T-helper 2 cell treated with Interferon-gamma antibody and Interleukin-4, amounts not matched to agents 5 μg/mL and 100 μg/mL, for 36 hours (primary cell): ENCODE measurements at places on chromosomes 12 and 14.

- no peak overlapping the region for H3K27ac ChIP-seq
- peaks cover 6% of the 10 kb centered on the region for H3K4me1 ChIP-seq
- H3K36me3 ChIP-seq: no peaks in the 10 kb centered on the region
Observed at GRCh38 chr12:6265038-6265405, 45.5 kb upstream of the PLEKHG6 start.

DNA sequence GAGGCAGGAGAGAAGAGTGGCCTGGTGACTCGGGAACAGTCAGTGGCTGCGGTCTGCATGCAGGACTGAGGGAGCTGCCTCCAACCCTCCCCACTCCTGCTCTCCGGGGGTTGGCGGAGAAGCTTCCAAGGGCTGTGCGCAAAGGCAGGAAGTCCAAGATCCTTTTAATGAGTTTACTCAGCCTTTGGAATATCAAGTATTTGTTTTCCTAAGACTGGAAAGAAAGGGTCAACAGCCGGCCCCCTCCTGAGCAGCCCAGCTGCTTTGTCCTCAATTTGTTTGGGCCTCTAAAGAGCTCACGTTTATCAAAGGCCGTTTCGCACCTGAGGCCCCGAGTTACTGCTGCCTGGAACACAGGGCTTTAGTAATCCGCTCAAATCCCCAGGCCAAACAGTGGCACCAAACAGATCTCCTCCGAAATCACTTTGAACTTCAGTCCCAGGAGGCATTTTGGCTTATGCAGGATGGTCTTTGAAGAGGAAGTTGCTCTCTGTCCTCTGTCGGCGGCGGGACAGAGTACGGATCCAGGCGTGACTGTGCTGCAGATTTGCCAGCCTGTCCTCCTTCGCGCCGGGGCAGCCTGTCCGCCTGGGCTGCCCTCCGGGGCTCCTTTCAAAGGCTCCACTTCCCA, 117.2 kb upstream of the FZD10 start:
- H3K4me1 ChIP-seq: no peaks in the 10 kb centered on the region
- H3K27ac ChIP-seq: no peak overlapping the region
- no peaks in the 10 kb centered on the region for H3K36me3 ChIP-seq
- no peak overlapping the region for H3K4me3 ChIP-seq
- DNase-seq: no peak

GRCh38 chr12:65430006-65430405, 151.5 kb downstream of the MSRB3 start:
- no peaks in the 10 kb centered on the region for H3K36me3 ChIP-seq
- DNase-seq: no peak
- H3K27ac ChIP-seq: no peak overlapping the region
- no peaks in the 10 kb centered on the region for H3K4me1 ChIP-seq

GRCh38 chr12:2183556-2184541, 131.1 kb downstream of the CACNA1C start:
- no peaks in the 10 kb centered on the region for H3K4me1 ChIP-seq
- no peaks in the 10 kb centered on the region for H3K36me3 ChIP-seq
- DNase-seq: no peak

- H3K27me3 ChIP-seq: no peaks in the 10 kb centered on the region
- DNase-seq: no peak
- H3K4me3 ChIP-seq: no peak overlapping the region
- no peaks in the 10 kb centered on the region for H3K4me1 ChIP-seq
Observed at GRCh38 chr12:75062691-75063090, 146.9 kb downstream of the KCNC2 start.

- H3K36me3 ChIP-seq: no peaks in the 10 kb centered on the region
- H3K27me3 ChIP-seq: peaks cover 9% of the 10 kb centered on the region
- no peaks in the 10 kb centered on the region for H3K4me1 ChIP-seq
- no peak overlapping the region for H3K4me3 ChIP-seq
Observed at GRCh38 chr12:124655698-124656516, 88.5 kb upstream of the NCOR2 start.

GRCh38 chr14:54207075-54207474, 189.7 kb upstream of the CDKN3 start:
- DNase-seq: no peak
- no peak overlapping the region for H3K4me3 ChIP-seq
- H3K4me1 ChIP-seq: no peaks in the 10 kb centered on the region

- peaks cover 29% of the 10 kb centered on the region for H3K36me3 ChIP-seq
- no peaks in the 10 kb centered on the region for H3K4me1 ChIP-seq
- no peak for DNase-seq
- H3K27me3 ChIP-seq: no peaks in the 10 kb centered on the region
Observed at GRCh38 chr14:69373104-69373503, 25.0 kb downstream of the ERH start.

DNA sequence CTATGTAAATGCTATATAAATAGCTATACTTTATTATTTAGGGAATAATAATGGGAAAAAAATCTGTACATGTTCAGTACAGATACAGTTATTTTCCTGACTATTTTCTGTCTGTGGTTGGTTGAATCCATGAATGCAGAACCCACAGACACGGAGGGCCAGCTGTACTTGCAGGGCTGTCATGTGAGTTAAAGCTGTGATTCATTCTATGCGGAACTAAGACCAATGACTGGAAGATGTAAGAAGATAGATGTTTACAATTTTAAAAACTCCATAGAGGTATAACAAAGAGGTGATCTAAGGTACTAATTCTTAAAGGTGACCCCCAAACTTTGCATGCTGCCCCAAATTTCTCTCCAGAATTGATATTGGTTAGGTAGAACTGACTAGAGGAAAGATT, 14.6 kb downstream of the PCNX4 start:
- DNase-seq: no peak
- no peak overlapping the region for H3K4me3 ChIP-seq
- H3K4me1 ChIP-seq: peaks cover 22% of the 10 kb centered on the region
- no peaks in the 10 kb centered on the region for H3K27me3 ChIP-seq
- peaks cover 32% of the 10 kb centered on the region for H3K36me3 ChIP-seq

GRCh38 chr14:89093083-89093730, 268.8 kb downstream of the TTC8 start:
- H3K4me1 ChIP-seq: no peaks in the 10 kb centered on the region
- no peak overlapping the region for H3K27ac ChIP-seq
- peaks cover 8% of the 10 kb centered on the region for H3K27me3 ChIP-seq
- no peak overlapping the region for H3K4me3 ChIP-seq
- no peaks in the 10 kb centered on the region for H3K36me3 ChIP-seq

- peaks cover 26% of the 10 kb centered on the region for H3K27me3 ChIP-seq
- no peaks in the 10 kb centered on the region for H3K36me3 ChIP-seq
- peak; percentile 6 for DNase-seq
- H3K4me1 ChIP-seq: peaks cover 37% of the 10 kb centered on the region
Observed at GRCh38 chr14:32203928-32204357, 874 bp upstream of the RNU6-8 start.

DNA sequence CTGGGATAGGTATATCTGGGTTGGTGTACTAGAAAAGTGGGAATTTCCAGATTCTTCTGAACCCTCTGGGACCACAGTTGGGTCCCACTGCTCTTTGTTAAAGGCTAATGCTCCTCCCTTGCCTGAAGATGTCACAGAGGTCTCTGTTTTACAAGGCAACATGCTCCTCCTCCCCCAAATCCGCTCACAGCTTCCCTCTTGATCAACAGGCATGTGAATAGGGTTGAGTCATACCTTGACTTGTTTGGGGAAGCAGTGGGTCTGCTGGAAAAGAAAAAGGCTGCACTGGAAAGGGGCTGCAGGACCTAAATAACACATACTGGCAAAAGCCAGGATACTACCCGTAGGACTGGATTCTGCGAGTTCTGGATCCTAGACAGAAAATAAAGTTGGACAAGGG, 165.4 kb upstream of the TMEM260 start:
- H3K4me1 ChIP-seq: peaks cover 12% of the 10 kb centered on the region
- H3K36me3 ChIP-seq: peaks cover 1% of the 10 kb centered on the region
- H3K27ac ChIP-seq: no peak overlapping the region
- H3K27me3 ChIP-seq: peaks cover 5% of the 10 kb centered on the region
- H3K4me3 ChIP-seq: no peak overlapping the region
- DNase-seq: no peak

GRCh38 chr14:77615361-77616132, 890 bp downstream of the SPTLC2 start:
- H3K4me3 ChIP-seq: peak overlapping the region; percentile 89
- peaks cover 3% of the 10 kb centered on the region for H3K27me3 ChIP-seq
- peak overlapping the region; percentile 85 for H3K27ac ChIP-seq
- peaks cover 28% of the 10 kb centered on the region for H3K36me3 ChIP-seq
- no peak for DNase-seq

GRCh38 chr14:90522571-90523191, 125.9 kb downstream of the CALM1 start:
- no peak for DNase-seq
- H3K27me3 ChIP-seq: no peaks in the 10 kb centered on the region
- H3K4me3 ChIP-seq: no peak overlapping the region
- peaks cover 2% of the 10 kb centered on the region for H3K36me3 ChIP-seq

DNA sequence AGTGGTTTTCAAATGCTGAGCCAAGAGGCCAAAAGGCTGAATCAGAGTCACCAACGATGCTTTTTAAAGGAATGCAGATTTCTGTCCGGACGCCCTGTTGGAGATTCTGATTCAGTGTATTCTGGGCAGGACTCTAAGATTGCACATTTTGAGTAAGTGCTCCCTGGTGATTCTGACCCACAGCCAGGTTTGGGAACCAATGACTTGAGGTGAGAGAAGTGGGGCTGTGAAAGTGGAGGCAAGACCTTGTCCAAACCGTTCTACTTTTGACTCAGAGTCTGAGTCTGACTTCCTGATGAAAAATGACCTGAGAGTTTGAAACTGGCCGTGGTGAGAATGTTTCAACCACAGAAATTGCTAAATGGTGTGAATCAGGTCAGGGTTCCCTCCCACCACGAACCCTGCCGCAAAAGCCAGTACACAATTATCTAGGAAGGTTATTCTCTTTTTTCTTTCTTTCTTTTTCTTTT, 90.2 kb downstream of the NTN4 start:
- peaks cover 3% of the 10 kb centered on the region for H3K27me3 ChIP-seq
- H3K4me1 ChIP-seq: no peaks in the 10 kb centered on the region
- no peak overlapping the region for H3K4me3 ChIP-seq
- no peak overlapping the region for H3K27ac ChIP-seq
- no peak for DNase-seq
- H3K36me3 ChIP-seq: no peaks in the 10 kb centered on the region

- peaks cover 46% of the 10 kb centered on the region for H3K36me3 ChIP-seq
- DNase-seq: no peak
- H3K4me3 ChIP-seq: peak overlapping the region; percentile 77
- peaks cover 46% of the 10 kb centered on the region for H3K4me1 ChIP-seq
Observed at GRCh38 chr14:95496111-95496681, 20.3 kb downstream of the SYNE3 start.

DNA sequence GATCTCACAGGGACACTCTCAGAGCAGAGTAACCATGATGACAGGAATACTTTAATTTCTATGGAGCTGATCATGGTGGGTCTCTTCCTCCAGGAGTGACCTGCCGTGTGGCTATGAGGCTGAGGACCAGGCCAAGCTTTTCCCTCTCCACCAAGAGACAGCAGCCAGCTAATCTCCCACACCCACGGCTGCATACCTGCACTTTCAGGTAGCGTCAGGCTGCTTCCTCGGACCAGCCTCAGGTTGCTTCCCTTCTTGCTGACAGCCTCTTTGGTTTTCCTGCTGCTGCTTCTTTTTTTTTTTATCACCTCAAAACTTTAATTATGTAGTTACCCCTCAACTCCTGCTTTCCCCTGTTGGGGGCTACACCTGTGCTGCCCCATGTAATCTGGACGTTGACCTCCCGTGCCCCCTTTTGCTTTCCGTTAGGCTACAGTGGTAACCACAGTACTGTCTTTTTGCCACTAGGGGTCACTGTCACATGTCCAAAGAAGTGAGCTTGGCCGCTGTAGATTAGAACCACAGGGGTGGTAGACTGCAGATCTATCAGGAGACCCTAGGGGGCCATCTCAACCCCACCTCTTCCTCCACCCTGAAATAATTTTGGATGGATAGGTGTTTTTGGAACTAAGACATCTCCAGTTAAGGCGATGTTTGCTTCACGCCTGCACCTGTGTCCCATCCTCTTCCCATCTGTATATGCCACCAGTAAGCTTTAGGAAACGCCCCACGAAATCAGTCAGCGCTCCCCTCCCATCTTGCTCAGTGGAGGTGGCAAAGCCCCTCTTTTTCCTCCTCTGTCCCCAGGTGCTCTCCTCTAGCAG, 7.8 kb upstream of the PIP4K2C start:
- H3K36me3 ChIP-seq: no peaks in the 10 kb centered on the region
- DNase-seq: peak; percentile 63
- no peak overlapping the region for H3K27ac ChIP-seq

- no peak overlapping the region for H3K4me3 ChIP-seq
- H3K27ac ChIP-seq: no peak overlapping the region
- no peaks in the 10 kb centered on the region for H3K27me3 ChIP-seq
- no peak for DNase-seq
- H3K36me3 ChIP-seq: no peaks in the 10 kb centered on the region
- no peaks in the 10 kb centered on the region for H3K4me1 ChIP-seq
Observed at GRCh38 chr14:53858345-53858684, 98.3 kb downstream of the BMP4 start.
